ENCODE measurements at places on chromosomes 4 and X. TPM values are rescaled to one million over a fixed set of nuclear protein-coding genes. Genes with fewer than 3 reads are reported as not detected.

DNA sequence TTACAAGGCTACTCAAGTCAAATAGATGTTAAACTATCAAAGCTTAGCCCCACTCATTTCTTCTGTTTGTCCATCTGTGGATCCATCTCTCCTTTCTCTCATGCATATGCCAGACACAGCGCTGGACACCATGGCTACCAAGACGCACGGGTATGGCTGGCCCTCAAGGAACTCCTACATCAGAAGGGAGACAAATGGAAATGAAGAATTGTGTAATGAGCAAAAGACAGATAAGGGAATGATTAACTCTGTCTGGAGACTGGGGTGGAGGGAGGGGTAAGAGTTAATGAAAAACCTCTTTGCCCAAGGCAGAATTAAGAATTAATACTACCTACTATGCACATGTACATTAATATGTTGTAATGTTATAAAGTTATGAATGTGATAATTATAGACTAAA, 88.1 kb downstream of the MGST2 start:
- no peak overlapping the region for H3K4me3 ChIP-seq
- DNase-seq, result no peak
- no peaks in the 10 kb centered on the region for H3K27me3 ChIP-seq

GRCh38 chr4:92636038-92636806, 332.5 kb downstream of the GRID2 start:
- no peak for DNase-seq
- H3K27me3 ChIP-seq, result no peaks in the 10 kb centered on the region
- no peak overlapping the region for H3K27ac ChIP-seq
- H3K4me3 ChIP-seq, result no peak overlapping the region

- DNase-seq, result no peak
- peaks cover 21% of the 10 kb centered on the region for H3K4me1 ChIP-seq
- H3K27me3 ChIP-seq, result no peaks in the 10 kb centered on the region
- H3K27ac ChIP-seq, result no peak overlapping the region
Observed at GRCh38 chr4:119100655-119101054, 35.0 kb upstream of the MYOZ2 start.

GAGE13 gene
- not detected for total RNA-seq

DNA sequence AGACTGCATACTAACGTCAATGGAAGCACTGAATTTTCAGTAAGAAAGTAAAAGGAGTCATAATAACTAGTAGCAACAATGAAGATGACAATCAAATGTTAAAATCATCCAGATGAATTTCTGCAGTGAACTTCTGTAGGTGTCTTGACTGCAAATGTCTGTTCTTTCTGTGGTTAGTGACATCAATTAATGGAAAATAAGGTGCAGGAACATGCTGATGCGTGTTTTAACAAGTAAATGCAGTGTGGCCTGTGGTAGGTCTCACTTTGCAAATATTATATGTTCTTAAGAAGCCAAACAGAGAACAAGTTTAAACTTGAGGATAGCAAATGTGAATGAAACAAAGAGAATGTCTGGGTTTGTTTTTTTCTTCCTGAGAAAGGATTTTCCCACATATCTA, 2.6 kb upstream of the DTHD1 start:
- no peak for DNase-seq
- H3K4me3 ChIP-seq, result no peak overlapping the region
- no peak overlapping the region for H3K27ac ChIP-seq
- H3K4me1 ChIP-seq, result peaks cover 7% of the 10 kb centered on the region
- H3K27me3 ChIP-seq, result no peaks in the 10 kb centered on the region

DNA sequence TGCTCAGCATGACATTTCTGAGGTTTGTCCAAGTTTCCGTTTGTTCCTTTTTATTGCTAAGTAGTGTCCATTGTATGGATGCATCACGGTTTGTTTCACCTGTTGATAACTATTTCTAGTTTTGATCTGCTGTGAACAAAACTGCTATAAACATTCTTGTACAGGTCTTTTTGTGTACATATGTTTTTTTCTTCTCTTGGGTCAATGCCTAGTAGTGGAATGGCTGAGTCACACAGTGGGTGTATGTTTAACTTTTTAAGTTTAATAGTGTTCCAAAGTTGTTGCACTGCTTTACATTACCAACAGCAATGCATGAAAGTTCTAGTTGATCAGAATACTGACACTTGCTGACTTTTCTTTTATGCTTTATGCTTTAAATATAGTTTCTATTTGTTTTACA, 76.7 kb downstream of the MAOB start:
- no peak overlapping the region for H3K4me3 ChIP-seq
- no peaks in the 10 kb centered on the region for H3K4me1 ChIP-seq
- no peaks in the 10 kb centered on the region for H3K36me3 ChIP-seq
- DNase-seq, result no peak
- H3K27me3 ChIP-seq, result no peaks in the 10 kb centered on the region

DNA sequence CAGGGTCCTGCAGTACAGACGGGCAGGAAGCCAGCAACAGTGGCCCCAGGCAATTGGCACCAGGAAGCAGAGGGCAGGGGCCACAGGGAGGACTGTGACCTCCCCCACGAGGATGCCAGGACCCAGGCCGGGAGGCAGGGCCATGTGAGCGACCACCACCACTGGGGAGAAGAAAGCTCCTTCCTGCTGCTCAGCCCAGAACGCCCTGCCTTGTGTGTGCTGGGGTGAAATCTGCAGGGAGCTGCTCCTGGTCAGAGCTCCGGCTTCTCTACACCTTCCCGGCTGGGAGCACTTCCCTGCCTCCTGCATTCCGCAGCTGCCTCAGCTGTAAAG, 100.4 kb downstream of the HMX1 start:
- no peaks in the 10 kb centered on the region for H3K27me3 ChIP-seq
- no peak for DNase-seq
- H3K4me1 ChIP-seq, result no peaks in the 10 kb centered on the region
- no peaks in the 10 kb centered on the region for H3K36me3 ChIP-seq
- no peak overlapping the region for H3K4me3 ChIP-seq
